Spinal cord (tissue), 10 donors: ENCODE measurements at places on chromosomes 2 and 18.

- DNase-seq = no peak
Observed at GRCh38 chr2:85753525-85754312, at the start of gene ATOH8. ATOH8 (plus strand) TSS chr2:85753991; CDS start chr2:85754190, 199 bp downstream.

DNA sequence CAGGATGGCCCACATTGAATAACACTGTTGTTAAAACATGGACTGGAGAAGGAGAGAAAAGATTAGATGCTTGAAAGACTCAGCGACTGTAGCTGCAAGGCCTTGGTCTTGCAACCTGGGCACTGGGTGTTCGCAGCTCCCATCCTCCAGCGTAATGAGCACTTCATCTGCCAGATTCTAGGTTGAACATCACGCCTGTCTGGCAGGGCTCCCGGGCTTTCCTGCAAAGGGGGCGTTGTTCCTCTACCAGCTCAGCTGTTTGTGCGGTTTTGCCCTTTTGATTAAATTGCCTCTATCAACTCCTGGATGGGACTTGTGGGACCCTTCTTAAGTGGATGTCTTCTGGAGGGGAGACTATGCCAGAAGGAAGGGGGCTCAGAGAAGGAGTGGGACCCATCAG is 215.4 kb downstream of the KLHL29 start:
- DNase-seq = no peak

- no peak for DNase-seq
Observed at GRCh38 chr2:84395820-84396219, 63.3 kb downstream of the SUCLG1 start.

- DNase-seq = no peak
Observed at GRCh38 chr2:235088496-235088921, 136.7 kb downstream of the SH3BP4 start.

DNA sequence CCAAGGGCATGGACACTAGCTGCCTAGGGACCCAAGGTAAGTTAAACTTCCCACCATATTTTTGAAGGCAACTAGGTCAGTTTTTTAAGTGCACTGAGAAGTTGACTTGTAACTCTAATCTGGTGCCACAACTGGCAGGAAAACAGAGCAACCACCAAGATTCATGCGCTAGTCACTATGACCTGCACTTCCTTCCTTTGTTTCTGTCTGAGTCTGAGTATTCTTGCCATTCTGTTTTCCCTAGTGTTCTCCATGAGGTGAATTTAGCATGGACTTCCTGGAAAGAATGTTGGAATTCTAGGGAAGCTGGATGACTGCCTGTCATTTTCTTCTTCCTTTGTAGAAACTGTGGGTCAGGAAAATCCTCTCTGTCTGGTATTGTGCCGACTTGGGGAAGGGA is 249.0 kb downstream of the GALNT13 start:
- DNase-seq = no peak

- DNase-seq = no peak
Observed at GRCh38 chr2:5250482-5250881, 441.7 kb upstream of the SOX11 start.

DNA sequence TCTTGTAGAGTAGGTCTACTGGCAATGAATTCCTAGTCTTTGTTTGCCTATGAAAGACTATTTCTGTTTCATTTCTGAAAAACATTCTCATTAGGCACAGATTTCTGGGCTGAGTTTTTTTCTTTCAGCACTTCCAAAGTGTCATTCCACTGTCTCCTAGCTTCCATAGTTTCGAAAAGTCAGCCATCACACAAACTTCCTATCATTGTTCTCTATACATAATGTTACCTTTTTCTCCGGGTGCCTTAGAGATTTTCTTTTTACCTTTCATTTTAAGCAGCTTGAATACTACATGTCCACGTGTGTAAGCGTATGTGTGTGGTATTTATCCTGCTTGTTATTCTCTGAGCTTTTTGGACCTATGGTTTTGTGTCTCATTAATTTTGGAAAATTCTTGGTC is 55.7 kb downstream of the OLA1 start:
- DNase-seq = no peak

DNA sequence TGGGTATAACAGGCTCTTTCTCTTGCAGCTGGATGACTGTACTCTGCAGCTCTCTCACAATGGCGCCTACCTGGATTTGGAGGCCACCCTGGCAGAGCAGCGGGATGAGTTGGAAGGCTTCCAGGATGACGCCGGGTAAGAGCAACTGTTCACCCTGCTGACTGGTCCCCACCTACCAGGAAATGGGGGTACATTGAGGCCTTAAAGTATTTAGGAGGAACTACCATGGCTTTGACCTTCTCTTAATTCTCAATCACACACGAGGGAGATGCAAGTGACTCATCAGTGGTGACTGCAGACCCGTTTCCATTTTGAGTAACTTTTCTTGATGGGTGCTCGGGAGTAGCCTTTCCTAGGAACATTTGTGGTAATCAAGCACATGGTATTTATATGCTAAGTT is 58.0 kb downstream of the FHOD3 start:
- DNase-seq = no peak

- DNase-seq = no peak
Observed at GRCh38 chr2:237314198-237314597, 99.8 kb downstream of the COL6A3 start.

DNA sequence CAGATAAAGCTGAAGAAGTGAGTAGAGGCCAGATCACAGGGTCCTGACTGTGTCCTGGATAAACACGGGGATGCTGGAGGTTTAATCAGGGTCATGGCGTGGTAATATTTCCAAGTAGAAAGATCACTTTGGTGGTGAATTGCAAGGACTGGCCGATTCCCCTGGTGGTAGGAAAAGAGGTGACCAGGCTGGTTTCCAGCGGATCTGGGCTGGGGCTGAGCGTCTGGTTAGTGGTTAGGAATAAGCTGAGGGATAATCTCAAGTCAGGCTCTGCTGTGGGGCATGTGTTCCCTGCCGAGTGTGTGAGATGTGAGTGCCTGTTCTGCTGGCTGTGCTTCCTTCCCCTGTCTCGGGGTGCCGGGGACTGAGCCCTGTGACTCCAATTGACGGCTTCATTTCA is 484.0 kb downstream of the TSN start:
- no peak for DNase-seq
